ENCODE measurements at places on chromosomes 5 and 9. TPM values are rescaled to one million over a fixed set of nuclear protein-coding genes. Genes with fewer than 3 reads are reported as not detected.

The FBP2 gene
- total RNA-seq: not detected

The TLR4 gene
- total RNA-seq: 0.78 TPM

The IL3 gene
- total RNA-seq: not detected

The FGF10 gene
- not detected for total RNA-seq

The HAVCR2 gene
- 0.86 TPM for total RNA-seq

The SPAAR gene
- 0.14 TPM for total RNA-seq

The SAXO1 gene
- 0.43 TPM for total RNA-seq

The TEX48 gene
- total RNA-seq: not detected

The MLANA gene
- not detected for total RNA-seq

The EGR1 gene
- total RNA-seq: 701 TPM

The GRXCR2 gene
- not detected for total RNA-seq

The TAS2R1 gene
- not detected for total RNA-seq

The INSL4 gene
- total RNA-seq: not detected

The ASS1 gene
- 94.8 TPM for total RNA-seq

The SLC6A7 gene
- not detected for total RNA-seq

The PITX1 gene
- 80.2 TPM for total RNA-seq

The OBP2B gene
- not detected for total RNA-seq

The SHOC1 gene
- not detected for total RNA-seq

The MYORG gene
- total RNA-seq: 4.9 TPM

The LCN2 gene
- not detected for total RNA-seq

The SLC6A19 gene
- total RNA-seq: not detected

The SMIM15 gene
- total RNA-seq: 51.2 TPM

The PCDHB15 gene
- 2.4 TPM for total RNA-seq

The TNFSF15 gene
- total RNA-seq: 12.2 TPM

The PLCXD3 gene
- total RNA-seq: not detected

The SH3RF2 gene
- total RNA-seq: 2.2 TPM

The PDGFRB gene
- 100 TPM for total RNA-seq

The TPM2 gene
- 294 TPM for total RNA-seq

The OTP gene
- total RNA-seq: not detected

The QRFP gene
- not detected for total RNA-seq

The SPATA24 gene
- 4.8 TPM for total RNA-seq

The GABRA1 gene
- total RNA-seq: not detected

The IL9 gene
- not detected for total RNA-seq

The LRRC19 gene
- total RNA-seq: not detected

The ZFP2 gene
- 4.0 TPM for total RNA-seq

The TERT gene
- 0.33 TPM for total RNA-seq

The FOXD4L5 gene
- 0.22 TPM for total RNA-seq

The MEIKIN gene
- total RNA-seq: not detected

The TRIM41 gene
- 27.9 TPM for total RNA-seq

The DMRT3 gene
- total RNA-seq: 2.5 TPM

The CENPK gene
- 23.3 TPM for total RNA-seq
